Omental fat pad (tissue), 4 donors: ENCODE measurements at places on chromosomes 2 and 18. TPM values are rescaled to one million over a fixed set of nuclear protein-coding genes. Genes with fewer than 3 reads are reported as not detected.

DNA sequence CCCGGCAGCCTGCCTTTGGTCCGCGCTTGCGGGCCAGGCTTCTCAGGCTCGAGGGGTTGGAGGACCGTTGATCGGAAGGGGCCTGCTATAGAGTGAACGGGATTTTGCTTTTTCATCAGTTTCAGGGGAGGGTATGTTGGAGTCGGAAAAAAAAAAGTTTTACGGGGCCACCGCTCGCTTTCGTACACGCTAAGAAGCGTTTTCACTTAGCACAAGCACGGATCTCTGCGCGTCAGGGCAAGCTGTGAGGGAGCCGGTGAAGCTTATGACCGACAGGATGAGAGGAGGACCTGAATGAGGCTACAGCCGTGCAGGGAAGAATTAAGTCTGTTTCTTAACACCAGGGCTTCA is 443 bp downstream of the CPSF3 start:
- no peak for DNase-seq

DNA sequence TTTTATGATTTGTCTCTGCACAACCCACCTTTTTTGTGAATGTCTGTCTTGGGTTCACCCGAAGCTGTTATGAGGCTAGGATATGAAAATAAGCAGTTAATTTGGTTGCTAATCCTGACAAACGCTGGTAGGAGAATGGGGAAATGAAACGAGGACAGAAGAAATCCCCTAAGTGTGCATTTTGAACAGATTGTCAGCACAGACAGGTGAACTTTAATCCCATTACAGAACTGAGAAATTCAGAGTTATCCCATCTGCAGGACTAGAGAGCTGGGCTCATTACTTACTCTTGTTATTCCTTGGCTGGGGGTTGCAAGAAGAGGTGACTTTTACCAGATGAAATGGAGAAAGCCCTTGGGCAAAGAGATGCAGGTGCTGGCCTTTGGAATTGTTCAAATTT is 123.3 kb upstream of the NYAP2 start:
- no peak for DNase-seq

GRCh38 chr2:112147382-112148168 is 9.4 kb downstream of the FBLN7 start:
- DNase-seq, result no peak

DNA sequence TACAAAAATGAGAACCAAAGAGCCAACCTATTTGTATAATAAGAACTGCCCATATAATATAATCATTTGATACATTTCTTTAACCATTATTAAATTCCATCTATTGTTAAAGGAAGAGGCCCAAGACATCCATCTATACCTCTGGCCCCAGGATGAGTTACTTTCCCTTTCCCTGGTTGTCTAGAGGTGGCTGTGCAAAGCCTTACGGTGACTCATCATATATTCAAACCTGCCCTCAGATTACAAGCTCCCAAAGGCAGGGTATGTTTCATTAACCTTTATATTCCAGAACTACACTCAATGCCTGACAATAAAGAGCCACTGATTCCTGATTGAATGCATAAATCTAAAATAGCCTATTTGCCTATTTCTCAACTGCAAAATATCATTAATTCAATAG is 105.8 kb upstream of the PID1 start:
- DNase-seq, result no peak

- DNase-seq, result no peak
Observed at GRCh38 chr18:13918898-13919297, 3.6 kb upstream of the MC2R start.

- no peak for DNase-seq
Observed at GRCh38 chr2:83916559-83916958, 542.5 kb downstream of the SUCLG1 start.

DNA sequence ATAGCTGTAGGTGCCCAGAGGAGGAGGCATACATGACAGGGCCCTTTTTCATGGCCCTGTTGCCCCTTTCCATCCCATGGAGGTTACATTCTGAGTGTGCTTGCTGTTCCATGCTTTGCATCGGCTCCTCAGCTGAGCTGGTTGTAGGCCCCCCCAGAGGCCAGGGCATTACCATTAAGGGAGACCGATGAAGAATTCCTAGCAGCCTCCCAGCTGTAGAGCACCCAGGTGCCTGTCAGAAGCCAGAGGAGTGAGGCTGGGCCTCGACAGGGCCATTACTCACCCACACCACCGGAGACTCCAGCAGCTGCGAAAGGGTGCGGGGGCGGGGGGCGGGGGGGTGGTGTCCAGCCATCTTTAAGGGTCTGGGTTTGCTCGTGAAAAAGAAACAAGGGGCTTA is 72.2 kb downstream of the GALNT14 start:
- DNase-seq, result no peak

DNA sequence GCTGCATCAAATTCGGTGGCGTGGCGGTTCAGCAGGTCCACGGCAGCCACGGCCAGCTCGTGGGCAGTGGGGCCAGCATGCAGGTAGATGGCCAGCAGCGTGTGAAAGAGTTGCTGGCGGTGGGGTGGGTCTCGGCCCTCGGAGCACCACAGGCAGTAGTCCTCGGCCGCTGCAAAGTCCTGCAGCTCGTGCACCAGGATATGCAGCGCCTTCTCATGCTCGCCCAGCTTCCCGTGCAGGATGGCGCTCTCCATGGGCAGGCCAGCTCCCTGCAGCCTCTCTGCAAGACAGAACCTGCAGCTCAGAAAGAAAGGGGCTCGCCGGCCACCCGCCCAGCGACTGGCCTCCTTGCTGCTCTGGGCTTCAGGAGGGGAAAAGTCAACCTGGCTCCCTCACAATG is 27.9 kb downstream of the GPR45 start:
- no peak for DNase-seq

- no peak for DNase-seq
Observed at GRCh38 chr2:154452906-154453493, 245.5 kb upstream of the KCNJ3 start.

DNA sequence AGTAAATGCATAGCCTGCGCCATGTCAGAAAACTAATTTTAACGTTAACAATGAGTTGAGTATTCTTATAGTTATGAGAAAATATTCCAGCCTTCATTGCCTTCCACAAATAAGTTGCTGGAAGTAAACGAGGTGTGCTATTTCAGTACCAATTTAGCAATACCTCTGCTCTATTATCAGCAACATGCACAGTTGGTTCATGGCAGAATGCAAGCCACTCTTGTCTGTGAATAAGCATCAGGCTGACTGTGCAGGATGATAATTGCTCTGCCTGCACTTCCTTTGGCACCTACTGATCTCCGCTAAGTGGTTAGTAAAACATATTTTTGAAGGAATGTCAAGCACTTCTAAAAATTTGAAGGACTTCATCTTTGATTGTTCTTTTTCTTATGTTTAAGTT is 261.9 kb upstream of the SIX3 start:
- no peak for DNase-seq

GRCh38 chr2:28098501-28099225 is 208.1 kb downstream of the BABAM2 start:
- DNase-seq, result no peak

DNA sequence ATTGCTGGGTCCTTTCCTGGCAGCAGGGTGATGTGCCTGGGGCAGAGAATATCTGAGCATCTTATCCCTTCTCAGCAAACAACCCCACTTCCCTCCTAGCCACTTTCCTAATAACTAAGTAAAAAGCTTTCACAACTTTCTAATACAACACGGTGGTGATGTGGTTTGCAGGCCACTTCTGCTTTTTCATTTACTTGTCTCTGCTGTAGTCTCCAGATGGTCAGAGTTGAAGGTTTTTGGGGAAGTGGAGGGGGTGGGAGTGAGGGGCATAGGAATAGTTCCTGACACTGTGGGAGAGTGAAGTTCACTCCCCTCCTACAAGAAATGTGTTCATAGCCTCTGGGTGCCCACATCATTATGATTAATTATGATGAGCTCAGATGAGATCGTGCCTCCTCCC is 11.6 kb downstream of the OXER1 start:
- DNase-seq, result no peak

DNA sequence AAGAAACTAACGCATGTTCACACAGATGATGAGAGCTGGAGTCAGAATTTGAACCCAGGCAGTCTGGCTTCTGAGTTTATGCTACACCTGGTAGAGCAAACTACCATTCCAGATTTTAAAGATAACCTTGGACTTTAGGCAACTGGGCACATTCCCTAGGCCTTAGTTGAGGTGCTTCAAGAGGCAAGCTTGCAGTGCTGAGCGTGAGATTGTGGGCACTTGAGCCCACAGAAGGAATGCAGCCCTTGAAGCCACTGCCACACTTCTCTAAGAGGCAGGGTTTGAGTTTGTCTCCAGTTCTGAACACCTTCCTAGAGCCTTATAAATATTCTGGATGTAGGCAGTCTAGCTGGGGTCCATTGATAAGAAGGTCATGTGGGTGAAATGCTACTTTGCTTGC is 216.1 kb upstream of the SLC14A2 start:
- no peak for DNase-seq

GRCh38 chr2:71001981-71002570 is 7.4 kb upstream of the TEX261 start:
- DNase-seq, result no peak

DNA sequence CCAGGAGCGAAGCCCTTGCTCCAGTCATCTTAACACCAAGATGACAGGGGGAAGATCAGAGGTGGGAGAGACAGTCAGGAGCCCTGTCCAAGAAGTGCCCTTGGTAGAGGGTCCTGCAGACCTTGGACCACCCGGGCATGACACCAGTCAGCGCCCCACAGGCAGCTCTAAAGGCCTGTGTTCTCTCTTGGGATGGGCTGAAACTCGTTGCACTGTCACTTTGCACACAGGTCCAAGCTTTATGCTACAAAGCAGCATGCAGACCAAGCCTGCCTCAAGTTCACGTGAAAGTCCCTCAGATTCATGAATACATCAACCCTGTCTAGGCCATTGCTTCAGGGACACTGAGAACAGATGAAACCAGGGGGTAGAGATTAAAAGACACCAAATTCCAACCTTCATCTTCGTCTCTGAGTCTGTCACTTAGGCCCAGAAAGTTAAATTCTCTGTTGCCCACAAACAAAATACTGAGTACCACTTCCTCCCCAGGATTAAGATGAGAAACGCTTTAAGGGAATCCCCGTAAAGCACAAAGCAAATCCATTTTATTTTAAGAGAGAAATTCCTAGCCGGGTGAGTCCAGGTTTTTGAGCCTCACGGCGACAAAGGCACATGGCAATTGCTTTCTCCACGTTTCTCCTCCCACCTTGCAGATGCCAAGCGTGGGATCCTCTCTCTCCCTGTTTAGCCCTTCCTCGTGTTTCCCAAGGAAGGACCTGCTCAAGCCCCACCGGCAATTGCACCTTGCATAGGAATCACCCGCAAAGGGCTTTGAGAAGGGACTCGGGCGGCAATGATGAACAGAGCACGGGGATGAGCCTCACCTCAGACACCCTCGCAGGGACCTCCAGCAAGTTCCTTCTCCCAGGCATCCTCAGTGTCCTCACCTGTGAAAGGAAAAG is 75.0 kb upstream of the ID2 start:
- DNase-seq, result no peak

- DNase-seq, result no peak
Observed at GRCh38 chr2:157760949-157761348, 115.2 kb downstream of the ACVR1 start.

DNA sequence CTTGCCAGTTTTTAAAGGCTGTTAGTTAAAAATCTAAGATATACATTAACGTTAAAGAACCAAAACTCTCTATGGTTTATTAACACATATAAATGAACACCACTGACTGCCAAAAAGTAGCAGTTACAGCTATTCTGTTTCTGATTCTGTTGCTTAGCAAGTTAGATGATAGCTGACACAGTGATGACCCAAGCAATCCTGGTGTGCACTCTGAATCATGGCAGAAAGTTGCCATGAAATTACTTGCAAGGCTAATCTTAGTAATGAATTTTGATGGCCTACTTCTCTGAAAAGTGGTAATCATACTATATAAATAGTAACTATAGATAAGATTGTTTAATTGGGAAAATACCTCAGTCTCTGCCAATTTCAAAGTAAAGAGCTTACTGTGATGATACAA is 57.7 kb downstream of the ROCK2 start:
- no peak for DNase-seq

- DNase-seq, result no peak
Observed at GRCh38 chr18:48306838-48307237, 102.3 kb downstream of the ZBTB7C start.

DNA sequence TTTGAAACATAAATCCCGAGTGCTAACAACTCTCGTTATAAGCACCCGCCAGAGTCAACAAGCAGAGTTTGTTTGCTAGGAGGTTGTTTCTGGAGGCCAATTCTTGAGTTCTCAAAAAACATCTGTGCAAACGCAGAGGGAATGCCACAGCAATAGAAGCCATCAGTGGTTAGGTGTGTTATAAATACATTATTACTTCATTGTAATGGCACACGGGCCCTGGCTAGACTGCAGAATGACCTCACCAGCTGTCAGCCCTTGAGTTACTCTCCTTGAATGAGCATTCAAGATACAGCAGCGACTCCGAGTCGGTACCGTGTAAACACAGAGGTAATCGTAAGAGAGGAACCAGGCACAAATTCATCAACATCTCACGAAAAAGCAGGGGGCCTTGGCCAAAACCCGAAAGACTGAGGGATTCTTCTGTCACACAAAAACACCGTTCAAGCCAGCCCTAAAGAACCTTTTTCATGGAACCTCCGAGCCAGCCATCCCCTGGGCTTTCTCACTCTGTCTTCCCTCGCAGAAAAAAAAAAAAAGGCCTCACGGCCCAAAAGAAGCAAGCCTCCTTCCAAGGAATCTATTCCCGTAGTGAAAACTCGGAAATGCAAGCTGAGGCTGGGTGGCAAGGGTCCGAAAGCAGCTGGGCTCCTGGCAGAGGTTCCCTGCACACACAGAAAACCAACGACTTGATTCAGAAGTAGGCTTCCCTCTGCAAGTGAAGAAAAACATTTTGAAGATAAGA is 133.7 kb upstream of the MEIS1 start:
- no peak for DNase-seq

GRCh38 chr2:29393676-29394075 is 278.5 kb downstream of the CLIP4 start:
- DNase-seq, result no peak

- no peak for DNase-seq
Observed at GRCh38 chr18:35711227-35711626, 129.7 kb downstream of the GALNT1 start.

DNA sequence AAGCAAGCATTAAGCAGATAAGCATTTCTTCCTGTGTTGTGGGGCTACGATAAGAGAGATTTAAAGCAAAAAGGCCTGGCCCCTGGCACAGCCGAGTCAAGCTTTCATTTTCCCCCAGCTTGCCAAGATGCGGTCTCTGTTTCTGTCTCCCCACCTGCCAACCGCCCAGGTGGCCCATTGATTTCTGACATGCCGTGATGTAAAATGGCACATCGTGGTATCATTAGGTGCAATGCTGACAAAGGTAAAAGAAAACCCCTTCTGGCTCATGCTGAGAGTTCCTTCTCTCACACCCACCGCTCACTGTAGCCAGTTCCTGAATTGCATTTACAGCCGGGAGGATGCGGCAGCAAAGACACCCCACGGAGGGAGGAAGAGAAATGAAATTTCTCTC is 62.8 kb downstream of the BOD1L2 start:
- no peak for DNase-seq

MMADHC gene
- 93.0 TPM for total RNA-seq

KLF11 gene
- total RNA-seq, result 35.8 TPM

CDH2 gene
- 0.84 TPM for total RNA-seq

SERPINB10 gene
- 1.7 TPM for total RNA-seq

MARCHF7 gene
- 74.7 TPM for total RNA-seq

SLC8A1 gene
- 33.1 TPM for total RNA-seq

MARCO gene
- 26.3 TPM for total RNA-seq

CNRIP1 gene
- 40.8 TPM for total RNA-seq

ST6GAL2 gene
- 0.13 TPM for total RNA-seq

LCT gene
- total RNA-seq, result not detected

AMER3 gene
- total RNA-seq, result not detected
